ENCODE measurements at places on chromosomes 5 and 9.

- DNase-seq = no peak
Observed at GRCh38 chr5:115343855-115344254, 47.4 kb upstream of the CCDC112 start.

DNA sequence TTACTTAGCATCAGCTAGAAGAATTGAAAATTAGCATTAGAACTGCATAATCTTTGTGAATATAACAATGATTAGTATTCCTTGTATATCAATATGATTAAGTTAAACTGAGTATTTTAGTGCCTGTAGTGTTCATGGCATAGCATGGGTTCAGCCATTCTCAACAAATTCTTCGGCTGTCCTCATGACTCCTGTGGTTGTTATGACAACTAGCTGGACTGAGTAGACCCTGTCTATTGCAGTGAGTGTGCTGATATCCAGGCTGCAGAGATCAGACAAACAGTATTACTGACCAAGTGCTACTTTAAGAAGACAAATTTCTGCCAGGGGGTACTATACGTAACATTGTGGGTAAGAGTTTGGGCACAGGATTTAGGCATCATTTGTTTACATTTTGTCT lies 125.9 kb downstream of the NUDT12 start:
- DNase-seq = no peak

- DNase-seq = no peak
Observed at GRCh38 chr5:170301981-170302652, 4.5 kb upstream of the LCP2 start.

DNA sequence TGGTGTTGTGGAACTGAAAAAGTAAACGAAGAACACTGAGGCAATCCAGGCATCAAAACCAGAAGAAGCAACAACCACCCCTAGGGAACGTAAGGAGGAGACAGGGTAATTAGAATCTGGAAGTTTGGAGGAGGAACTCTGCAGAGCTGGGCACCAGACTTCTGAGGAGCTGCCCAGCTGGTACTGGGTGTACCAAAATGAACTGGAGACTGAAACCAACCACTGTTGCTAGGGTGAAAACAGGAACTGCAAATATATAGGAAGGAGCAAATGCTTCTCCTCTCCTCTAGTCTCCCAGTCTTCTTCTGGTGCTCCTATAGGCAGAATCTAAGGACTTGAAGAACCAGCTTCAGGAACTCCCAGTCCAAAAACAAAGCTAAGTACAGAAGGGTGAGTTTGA lies 189.8 kb downstream of the ELAVL2 start:
- no peak for DNase-seq

GRCh38 chr5:102049517-102049916 lies 246.6 kb downstream of the SLCO4C1 start:
- no peak for DNase-seq

- DNase-seq = no peak
Observed at GRCh38 chr5:35160486-35161116, 69.7 kb downstream of the PRLR start.

DNA sequence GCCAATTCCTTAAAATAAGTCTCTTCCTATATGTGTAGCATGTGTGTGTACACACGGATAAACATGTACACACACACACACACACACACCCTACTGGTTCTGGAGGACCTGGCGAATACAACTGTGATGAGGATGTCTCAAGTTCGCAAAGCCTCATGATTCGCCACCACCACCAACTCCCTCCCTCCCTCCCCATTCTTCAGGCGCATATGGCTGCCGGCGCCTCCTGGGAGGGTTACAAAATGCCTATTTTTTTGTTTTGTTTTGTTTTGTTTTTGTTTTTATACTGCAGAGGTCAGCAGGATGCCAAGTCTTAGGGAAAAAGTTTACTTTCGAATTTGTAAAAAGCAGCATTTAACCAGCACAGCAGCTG lies 88.0 kb downstream of the DAP start:
- DNase-seq = no peak

Data from uterus (tissue), 4 donors.